ENCODE measurements at places on chromosomes 4 and X.

- no peak for DNase-seq
Observed at GRCh38 chrX:65300104-65300809, 234.3 kb downstream of the LAS1L start.

GRCh38 chrX:104122829-104123228 lies 10.5 kb downstream of the ZCCHC18 start:
- DNase-seq = no peak

DNA sequence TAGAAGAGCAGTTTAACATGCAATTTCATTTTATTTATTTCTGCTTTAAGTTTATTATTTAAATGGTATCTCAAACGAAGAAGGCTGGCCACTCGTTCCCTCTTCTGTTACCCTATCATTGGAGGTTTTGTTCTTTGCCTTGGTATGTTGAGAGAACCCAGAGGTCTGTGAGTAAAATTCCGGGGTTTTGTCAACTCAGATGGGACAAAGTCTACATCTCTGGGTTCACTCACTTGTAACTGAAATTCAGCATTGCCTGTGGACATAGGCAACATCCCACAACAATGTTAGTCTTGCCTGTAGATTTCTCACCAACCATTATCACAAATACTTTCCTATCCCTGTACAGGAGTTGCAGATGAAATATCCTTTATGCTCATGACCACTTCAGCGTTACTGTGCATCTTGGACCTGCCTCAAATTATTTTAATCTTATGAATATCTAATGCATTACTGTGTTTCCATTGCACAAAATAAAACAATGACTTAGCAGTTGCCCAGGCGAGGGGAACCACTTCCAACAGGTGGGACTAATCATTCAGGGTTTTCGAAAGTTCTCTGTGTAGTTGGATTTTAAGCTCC lies 33.5 kb upstream of the CD99 start:
- no peak for DNase-seq

GRCh38 chr4:24104158-24104565 lies 214.3 kb upstream of the PPARGC1A start:
- DNase-seq = no peak

DNA sequence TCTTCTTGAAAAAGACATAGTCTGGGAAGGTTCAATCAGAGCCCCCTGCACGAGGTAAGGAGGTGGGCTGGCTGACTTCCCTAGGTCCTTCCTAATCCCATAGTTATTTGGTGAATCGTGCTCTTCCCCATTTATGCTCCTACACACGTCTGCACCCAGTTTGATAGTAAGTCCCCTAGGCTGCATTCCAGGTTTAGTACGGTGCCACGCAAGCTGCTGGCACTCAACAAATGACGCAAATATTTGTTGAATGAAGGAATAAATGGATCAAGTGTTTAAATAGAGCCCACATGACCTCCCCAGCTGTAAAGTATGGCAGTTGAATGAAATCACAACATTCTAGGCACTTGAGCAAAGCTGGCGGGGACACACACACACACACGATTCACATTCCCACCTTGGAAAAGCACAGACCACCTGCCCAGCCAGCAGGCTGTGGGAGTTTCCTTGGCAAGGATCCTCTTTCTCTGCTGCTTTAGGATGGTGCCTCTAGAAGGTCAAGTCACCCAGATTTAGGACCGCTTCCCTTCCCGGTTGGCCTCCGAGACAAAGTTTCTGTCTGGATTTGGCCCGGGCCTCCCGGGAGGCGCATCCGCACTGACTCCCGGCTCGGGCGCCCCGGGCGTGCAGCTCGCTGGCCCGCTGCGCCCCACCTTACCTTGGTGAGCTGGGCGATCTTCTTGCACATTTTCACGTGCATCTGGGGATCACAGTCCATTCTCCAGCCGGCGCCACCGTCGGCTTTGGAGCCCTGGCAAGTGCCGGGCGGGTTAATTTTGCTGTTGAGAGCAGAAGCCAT lies 721 bp downstream of the FAM184B start:
- DNase-seq = no peak

GRCh38 chr4:73193659-73194058 lies 64.9 kb downstream of the ANKRD17 start:
- DNase-seq = no peak

DNA sequence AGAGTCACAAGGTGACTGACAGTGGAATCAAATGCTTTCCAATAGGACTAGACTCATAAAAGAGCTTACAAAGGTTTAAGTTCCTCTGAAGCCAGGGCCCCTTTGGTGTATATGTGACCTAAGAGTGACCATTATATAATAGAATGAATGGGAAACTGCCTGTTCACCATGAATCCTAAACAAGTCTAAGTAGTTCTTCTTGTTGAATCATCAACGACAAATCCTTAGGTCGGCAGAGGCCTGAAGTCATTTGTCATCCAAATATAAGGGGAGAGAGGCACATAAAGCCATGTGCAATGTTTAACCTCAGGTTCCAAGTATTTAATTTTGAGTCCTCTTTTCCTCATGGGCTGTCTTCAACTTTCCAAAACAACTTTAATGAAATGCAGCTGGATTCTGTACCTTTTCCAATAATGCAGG lies 122.4 kb downstream of the RASL11B start:
- no peak for DNase-seq

GRCh38 chrX:27229721-27230120 lies 233.4 kb downstream of the PPP4R3C start:
- no peak for DNase-seq
